ENCODE measurements at places on chromosomes 4 and X.

- DNase-seq, result no peak
Observed at GRCh38 chr4:2193326-2193725, 48.6 kb downstream of the HAUS3 start.

GRCh38 chr4:140937866-140938265 lies 181.7 kb upstream of the TBC1D9 start:
- DNase-seq, result no peak

DNA sequence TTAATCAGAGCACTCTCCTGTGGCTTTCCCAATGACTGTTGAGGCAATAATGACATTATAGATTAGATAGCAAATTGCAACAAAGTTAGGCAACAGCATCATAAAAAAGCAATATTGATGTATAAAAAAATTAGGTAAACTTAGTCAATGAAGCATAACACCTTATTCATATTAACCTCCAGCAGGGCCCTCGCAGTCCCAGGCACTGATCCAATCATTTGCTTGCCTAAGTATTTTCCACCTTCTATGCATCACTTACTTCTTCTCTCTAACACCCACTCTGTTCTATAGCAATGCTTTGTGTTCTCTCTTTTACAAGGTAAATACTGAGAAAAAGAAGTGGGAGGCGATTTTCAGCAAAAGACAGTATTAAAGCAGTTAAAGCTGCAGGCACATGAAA lies 833.5 kb upstream of the ADGRL3 start:
- no peak for DNase-seq

- no peak for DNase-seq
Observed at GRCh38 chrX:29671421-29671820, 543.9 kb upstream of the MAGEB2 start.

Measured in NCI-H1417 treated with DMSO at 0.1 percent for 48 hours (cell line).